Dermis microvascular lymphatic vessel endothelial cell (primary cell): ENCODE measurements at places on chromosomes 1 and 21. TPM values are rescaled to one million over a fixed set of nuclear protein-coding genes. Genes with fewer than 3 reads are reported as not detected.
A peak's percentile ranks its signal among the peaks of the same experiment; 100 is the strongest.

DNA sequence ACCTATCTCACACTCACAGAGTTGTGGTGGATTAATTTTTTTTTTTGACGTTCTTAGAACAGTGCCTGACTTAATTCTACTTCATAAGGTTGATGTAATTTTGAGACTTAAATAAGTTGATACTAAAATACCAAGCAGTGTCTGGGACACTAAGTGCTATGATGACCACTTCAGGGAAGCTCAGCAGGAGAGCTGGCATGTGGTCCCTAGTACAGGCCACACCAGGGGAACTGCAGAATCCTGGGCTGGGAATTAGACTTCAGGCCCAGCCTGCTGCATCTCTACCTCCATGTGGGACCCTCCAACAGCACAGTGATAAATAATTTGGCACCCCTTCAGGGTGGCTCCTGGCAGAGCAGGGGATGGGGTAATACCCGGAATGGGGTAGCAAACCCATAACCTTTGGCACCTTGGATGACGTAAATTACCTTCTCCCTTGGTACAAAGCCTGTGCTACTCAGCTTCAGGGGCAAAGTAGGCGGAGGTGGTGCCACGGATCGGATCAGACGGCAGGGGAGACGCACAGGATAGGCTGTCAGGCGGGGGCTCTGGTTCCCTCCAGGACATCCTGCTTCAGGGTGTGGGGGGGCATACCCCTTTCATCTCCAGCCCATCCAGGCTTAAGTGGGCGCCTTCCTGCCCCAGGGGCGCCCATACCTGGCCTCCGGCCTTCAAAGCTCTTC is 4.8 kb downstream of the MFSD2A start:
- DNase-seq, result no peak

DNA sequence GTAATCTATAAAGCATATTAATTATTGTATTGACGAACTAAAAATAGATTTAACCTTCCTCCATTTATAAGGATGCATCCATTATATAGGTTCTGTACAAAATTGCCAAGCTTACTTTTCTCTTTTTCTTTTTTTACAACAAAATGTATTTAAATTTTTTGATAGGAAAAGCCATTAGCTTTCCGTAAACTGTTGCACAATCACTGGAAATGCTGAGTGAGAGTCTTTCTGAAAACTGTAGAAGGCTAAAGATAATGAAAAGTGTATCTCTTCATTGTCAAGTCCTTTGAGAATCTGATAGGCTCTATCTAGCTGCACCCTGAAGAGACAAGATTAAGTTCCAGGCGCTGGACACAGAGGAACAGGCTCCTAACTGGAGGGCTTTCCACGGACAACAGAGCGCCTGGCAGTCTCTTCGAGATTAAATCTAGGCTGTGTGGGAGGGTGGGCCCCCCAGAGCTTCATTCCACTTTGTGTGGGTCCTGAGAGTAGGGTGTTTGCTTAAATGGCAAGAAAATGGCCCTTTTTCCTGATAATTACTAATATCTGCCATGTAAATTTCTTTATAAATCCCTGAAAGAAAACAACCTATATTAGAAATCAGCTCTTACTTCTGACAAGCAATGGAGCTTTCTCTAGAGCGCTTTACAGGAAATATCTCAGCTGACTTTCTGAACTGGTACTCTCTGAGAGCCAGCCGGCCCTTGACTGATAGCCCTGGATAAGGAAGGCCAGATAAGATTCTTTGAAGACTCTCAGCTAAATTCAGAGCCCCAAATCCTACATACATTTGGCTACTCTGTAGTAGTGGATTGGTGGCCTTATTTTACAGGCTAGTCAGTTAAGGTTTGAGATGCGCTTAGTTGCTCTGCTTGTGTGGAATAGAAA is 108.3 kb downstream of the FMN2 start:
- no peak for DNase-seq

Gene MYOC
- not detected in 2 replicates for total RNA-seq

DNA sequence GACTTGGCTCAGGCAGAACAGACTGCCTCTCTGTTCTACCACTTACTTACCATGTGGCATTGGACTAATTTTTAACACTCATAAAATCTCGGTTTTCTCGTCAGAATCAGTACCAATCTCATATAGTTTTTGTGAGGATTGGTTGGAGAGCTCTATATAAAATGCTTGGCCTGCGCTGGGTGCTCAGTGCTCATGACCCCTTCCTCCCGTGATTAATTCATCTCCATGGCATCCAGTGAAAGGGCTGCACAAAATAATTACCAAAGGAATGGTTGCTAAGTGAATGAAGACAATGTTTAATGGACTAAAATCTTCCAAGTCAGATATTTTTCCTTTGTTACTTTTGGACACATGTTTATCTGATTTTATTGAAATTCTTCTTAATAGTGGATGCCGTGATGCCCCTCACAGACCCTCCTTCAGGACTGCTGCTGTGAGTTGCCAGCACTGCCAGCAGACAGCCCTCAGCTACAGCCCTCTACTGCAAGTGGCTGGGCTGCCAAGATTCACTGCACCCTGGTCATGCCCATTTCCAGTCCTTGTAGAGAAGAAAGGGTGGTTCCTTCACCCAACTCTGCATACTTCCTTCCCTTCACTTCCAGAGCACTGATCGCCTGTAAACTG is 436.5 kb downstream of the LMO4 start:
- no peak for DNase-seq

DNA sequence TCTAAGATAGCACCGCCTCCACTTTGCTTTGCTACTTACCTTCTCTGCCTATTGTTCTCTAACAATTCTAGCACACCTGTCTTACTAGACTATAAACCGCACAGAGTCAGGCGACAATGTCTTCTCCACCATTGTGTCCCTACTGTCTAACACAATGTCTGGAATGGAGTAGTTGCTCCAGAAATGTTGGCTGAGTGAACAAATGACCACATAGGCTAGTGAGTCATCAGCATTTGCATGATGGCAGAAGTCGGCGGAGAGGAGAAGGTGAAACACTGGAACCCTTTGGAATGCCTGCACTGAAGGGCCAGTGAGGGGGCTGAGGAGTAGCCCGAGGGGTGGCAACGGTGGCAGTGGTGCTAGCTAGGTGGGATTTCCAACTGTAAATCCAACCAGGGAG is 14.0 kb upstream of the PABPC4 start:
- no peak for DNase-seq

Gene GSTM1
- not detected in 2 replicates for total RNA-seq

- peak; percentile 81 for DNase-seq
Observed at GRCh38 chr21:36320421-36321324, 676 bp downstream of the MORC3 start.

DNA sequence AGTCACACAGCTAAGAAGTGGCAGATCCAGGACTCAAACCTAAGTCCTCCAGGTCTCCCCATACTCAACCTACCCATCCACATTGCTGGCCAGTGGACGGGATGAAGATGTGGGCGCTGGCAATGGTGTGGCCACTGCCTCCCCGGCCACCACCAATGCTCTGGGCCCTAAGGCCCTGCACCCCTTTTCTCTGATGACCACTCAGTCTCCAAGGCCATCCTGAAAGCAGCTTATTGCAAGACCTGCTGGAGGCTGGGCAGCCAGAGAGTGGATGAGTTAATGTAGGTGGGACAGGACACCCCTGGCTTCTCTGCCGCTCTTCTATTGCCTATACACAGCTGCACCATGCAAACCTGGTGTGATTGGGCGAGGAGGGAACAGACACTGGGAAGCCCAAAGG is 178.7 kb downstream of the HIVEP3 start:
- no peak for DNase-seq

Gene AMPD1
- total RNA-seq, result not detected in 2 replicates

DNA sequence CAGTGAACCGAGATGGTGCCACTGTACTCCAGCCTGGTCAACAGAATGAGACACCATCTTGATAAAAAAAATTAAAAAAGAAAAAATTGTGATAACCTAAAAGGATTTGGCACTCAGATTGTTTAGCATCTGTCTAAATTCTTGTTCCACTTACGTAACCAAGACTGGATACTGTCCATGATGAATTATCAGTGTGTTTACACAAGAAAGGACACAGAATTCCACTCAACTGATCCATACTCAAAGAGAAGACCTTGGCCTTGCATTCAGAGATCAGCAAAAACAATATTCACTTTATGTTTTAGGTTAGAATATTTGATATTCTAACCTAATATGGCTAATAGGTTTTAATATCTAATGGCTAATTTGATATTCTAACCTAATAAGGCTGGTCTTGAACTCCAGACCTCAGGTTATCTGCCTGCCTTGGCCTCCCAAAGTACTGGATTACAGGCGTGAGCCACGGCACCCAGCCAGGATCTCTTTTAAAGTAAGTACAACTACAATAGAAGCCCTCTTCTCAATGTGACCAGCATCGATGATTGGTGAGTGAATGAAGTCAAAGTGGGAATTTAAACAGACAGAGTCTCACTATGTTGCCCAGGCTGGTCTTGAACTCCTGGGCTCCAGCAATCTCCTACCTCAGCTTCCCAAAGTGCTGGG is 43.1 kb upstream of the COX20 start:
- no peak for DNase-seq

DNA sequence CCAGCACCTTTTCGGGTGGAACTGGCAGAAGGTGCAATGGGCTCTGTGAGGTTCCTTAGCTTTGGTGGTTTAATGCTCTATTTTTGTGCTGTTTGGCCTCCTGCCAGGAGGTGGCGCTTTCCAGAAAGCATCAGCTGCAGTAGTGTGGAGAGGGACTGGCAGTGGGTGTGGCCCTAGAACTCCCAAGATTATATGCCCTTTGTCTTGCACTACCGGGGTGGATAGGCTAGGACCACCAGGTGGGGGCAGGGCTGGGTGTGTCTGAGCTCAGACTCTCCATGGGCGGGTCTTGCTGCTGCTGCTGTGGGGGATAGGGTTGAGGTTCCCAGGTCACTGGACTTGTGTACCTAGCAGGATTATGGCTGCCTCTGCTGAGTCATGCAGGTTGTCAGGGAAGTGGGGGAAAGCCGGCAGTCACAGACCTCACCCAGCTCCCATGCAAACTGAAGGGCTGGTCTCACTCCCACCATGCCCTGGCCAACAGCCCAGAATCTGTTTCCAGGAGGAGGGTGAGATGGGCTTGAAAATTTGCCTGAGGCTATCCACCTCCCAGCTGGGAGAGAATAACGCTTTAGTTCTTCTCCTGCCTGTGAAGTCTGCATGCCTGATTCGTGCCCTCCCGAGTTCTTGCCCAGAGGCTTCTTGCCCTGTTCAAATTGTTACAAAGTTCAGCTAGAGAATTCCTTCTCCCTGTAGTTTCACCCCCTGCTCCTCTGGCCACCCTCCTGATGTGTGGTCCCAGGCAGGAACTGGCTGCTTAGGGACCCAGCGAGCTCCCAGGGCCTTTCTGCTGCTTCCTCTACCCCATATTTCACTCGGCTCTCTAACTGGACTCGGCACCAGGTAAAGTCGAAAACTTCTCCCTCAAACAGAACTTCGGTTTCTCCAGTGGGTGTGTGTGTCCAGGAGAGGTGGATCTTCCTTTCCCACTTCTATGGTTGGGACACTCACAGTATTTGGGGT is 76.5 kb upstream of the BTG3 start:
- no peak for DNase-seq

Gene ALPL
- total RNA-seq, result under 0.01 and 0.26 TPM in 2 replicates

DNA sequence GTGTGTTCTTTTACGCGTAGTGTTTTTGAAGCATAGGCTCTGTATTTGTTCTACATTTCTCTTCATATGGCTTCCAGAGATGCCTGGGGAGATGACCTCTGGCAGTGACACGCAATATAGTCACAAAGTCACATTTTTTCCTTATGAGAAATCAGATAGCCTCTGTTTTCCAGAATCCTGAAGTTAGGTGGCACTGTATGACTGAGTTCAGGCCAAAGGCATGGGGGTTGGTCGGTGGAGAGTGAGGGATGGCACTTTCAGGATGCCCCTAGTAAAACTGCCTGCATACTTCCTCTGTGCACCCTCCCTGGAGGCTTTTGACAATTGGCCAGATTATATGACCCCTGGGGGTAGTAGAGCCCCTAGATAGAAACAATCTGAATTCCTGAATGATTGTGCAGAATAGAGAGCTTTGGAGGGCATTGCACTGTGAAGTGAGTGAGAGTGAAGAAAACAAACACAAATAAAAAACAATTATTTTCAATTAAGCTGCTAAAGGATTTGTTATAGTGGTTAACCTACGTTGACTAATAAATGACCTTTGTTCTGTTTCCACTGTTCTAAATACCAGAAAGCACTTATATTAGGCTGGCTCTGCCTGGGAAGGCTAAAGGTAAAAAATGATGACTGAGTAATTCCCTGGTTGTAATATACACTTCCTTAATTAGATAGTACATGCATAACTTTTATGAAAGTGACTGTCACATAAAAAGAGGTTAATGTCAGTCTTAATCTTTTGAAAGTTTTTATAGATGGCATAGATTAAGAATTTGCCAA is 1660.8 kb downstream of the PLA2G4A start:
- peak; percentile 52 for DNase-seq

GRCh38 chr1:113211467-113211866 is 138.5 kb downstream of the LRIG2 start:
- DNase-seq, result no peak

GRCh38 chr1:224767031-224767430 is 150.9 kb downstream of the CNIH3 start:
- DNase-seq, result no peak

GRCh38 chr1:94463765-94464330 is 45.7 kb downstream of the ABCD3 start:
- peak; percentile 67 for DNase-seq

Gene FMN2
- under 0.01 TPM in 1 of 2 replicates, not detected in the other for total RNA-seq

GRCh38 chr1:204093421-204093717 is 20.5 kb downstream of the SOX13 start:
- DNase-seq, result no peak

GRCh38 chr1:204548265-204548664 is 32.1 kb downstream of the MDM4 start:
- DNase-seq, result no peak

GRCh38 chr1:8396786-8397406 is 79.0 kb downstream of the SLC45A1 start:
- peak; percentile 65 for DNase-seq

DNA sequence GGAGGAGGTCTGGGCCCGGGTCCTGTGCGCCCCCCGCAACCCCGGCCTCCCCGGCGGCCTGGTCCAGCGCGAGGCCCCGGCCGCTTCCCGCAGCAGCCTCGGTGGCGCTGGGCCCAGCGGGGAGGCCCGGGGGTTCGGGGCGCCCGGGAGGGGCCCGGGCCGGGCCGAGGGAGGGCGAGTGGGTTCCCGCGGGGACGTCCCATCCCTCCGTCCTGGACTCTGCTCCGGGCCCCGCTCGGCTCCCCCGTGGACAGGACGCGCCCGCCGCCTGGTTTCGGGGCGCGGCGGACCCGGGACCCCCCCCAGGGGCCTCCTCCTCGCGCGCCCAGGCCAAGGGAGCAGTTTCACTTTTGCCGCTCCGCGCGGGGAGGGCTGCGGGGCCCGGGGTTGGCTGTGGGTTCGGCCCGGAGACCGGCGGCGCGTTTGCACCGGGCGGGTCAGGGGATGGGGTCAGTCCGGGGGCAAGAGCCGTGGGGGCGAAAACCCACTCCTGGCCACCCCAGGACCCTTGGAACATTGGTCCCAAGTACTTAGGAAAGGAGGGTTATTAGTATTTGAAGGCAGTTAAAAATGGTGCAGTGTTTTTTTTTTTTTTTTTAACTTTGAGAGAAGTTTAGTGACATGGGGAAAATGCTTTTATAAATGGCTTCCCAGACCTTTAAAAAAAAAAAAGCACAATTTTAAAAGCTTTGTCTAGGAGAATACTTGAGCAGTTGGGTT is 677 bp downstream of the AGPAT3 start:
- no peak for DNase-seq
